Stimulated activated CD8-positive, alpha-beta memory T cell treated with anti-CD3 and anti-CD28 coated beads, Interleukin-7, amount 100 ng/mL, for 48 hours (primary cell): ENCODE measurements at places on chromosomes 1 and 21.

- no peak for DNase-seq
Observed at GRCh38 chr1:74679811-74680210, 6.2 kb upstream of the ERICH3 start.

- DNase-seq: no peak
Observed at GRCh38 chr1:55792870-55793269, 577.7 kb upstream of the USP24 start.

GRCh38 chr1:164560556-164560955, 1.6 kb downstream of the PBX1 start:
- no peak for DNase-seq

DNA sequence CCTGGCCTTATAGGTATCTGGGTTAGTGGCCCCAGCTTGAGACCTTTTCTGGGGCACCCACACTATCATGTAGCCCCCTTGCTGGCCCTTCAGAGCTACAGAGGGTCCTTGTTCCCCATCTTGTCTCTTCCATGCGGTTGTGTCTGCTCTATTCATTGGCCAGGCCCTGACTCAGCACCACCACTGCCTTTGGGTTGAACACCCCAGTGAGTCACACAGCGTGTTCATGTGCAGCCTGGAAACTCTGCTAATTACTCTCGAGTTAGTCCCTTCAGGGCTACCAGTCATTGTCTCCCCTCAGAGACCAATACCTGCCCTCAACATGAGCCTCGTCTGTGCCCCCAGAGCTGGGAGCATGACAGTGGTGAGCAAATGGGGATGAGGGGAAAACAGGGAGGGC, 28.2 kb upstream of the IKBKE start:
- no peak for DNase-seq

DNA sequence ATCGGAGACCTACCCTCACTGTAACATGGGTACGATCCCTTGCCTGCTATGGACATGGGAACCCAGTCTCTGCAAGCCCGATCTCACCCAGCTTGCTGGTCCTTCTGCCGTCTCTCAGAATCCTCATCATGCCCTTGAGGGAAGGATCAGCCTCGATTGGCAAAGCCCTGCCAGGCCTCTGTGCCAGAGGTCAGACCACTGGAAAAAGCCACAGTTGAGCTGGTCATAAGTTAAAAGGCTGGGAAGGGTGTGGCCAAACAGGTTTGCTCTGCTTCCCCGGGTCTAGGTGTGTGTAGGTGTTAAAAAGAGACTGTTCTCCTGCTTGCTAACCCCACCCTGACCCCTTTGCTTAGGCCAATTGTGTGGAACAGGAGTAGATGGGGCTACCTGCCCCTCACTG, 19.5 kb upstream of the PADI3 start:
- no peak for DNase-seq

- no peak for DNase-seq
Observed at GRCh38 chr1:34341896-34342295, 165.2 kb downstream of the C1orf94 start.

GRCh38 chr1:161940866-161941591, 82.6 kb downstream of the OLFML2B start:
- no peak for DNase-seq

- DNase-seq: no peak
Observed at GRCh38 chr1:11027316-11027715, 14.9 kb downstream of the TARDBP start.

- no peak for DNase-seq
Observed at GRCh38 chr1:201310251-201310985, 27.1 kb downstream of the PKP1 start.

- DNase-seq: no peak
Observed at GRCh38 chr1:3749512-3749911, 2.7 kb upstream of the CCDC27 start.

DNA sequence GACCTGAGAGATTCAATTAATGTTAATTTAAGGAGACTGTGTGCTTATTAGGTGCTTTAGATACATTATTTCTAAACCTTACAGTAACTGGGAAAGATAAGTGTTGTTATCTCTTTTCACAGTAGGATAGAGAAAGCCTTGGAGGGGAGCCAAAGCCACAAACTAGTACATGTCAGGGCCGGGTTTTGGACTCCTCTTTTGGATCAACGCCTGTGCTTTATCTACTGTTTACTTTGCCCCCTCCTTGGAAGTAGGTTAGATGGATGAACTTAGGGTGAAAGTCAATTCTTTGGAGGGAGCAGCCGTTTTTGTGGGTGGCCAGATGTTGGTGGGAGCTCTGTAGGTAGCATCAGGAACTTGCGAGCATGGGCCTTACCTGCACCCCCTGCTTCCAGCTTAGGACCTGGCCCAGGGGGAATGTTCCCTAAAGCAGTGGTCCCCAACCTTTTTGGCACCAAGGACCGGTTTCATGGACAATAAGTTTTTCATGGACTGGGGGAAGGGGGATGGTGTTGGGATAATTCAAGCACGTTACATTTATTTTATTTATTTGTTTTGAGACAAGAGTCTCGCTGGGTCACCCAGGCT, 1.7 kb downstream of the HHAT start:
- no peak for DNase-seq

DNA sequence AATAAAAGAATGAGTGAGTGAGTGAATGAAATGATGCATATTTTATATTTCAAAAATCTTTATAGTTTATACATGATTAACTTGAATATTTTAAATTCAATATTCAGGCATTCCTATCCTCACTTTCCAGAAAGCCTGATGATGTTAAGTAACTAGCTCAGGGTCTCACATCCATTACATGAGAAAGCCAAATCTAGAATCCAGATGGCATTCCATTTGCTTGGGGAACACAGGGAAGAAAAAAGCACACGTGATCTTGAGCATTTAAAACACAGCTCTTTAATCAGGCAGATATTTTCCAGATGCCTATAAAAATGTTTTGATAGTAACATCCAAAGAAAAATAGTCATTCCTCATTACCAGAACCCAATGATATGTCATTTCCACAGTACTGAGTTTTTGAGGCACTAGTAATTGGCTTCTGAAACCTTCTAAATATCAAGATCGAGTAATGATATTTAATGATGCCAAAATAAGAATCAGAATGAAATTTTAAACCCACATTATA, 291.9 kb downstream of the DSCAM start:
- no peak for DNase-seq

DNA sequence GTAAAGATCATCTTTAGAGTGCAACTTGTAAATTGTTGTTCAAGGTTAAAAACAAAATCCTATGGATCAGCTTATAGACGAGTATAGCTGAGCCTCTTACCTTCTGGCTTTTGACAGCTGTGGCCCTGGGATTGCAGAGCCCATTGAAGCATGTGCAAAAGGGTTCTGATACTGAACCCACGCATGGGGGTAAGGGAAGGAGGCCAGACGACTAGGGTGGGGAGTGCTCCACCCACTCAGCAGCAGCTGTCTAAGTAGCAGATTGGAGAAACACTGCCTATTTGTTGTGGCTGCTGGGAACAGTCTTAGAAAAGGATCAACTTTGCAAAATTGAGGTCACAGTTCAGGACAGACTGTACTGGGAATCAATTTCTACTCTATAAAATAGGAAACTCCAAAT, 16.1 kb downstream of the CD101 start:
- DNase-seq: no peak

DNA sequence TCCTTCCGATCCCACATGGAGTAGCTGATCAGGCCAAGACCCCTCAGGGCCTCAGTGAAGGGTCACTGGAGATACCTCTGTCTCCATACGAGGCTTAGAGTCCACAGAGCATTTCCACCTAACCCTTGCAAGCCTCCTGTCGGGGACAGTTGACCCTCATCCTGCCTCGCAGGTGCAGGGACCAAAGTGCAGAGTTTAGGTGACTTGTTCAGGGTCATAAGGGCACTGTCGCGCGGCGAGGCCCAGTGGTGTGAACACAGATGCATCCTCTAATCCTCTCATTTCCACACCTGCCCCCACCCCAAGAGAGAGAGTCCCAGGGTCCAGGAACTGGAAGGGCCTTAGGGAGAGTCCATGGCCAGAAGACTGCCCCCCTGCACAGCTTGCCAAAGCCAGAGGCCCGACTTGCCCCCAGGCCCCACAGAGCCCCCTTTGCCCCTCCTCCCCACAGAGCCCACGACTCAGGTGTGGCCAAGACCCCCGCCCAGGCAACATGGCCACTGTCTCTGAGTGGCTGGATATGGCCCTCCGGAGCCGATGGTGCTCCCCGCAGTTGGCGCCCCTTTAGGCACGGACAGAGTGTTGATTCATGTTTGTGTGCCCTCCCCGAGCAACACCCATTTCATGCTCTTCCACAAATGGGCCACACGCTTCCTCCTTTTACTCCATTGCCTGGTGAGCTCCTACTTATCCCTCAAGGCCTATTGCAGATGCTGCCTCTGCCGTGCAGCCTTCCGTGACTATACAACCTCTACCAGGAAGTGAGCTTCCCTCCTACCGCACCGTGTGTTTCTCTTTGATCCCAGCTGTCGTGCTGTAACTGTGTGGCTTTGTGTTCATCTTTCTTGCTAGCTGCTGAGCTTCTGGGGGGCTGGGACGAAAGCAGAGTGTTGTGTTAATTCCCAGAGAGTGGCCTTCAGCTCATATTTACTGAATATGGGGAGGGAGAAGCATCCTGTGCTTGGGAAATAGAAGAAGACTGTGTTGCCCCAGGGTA, 1.7 kb downstream of the TRPM2 start:
- no peak for DNase-seq

GRCh38 chr21:31505975-31506374, 153.5 kb upstream of the SOD1 start:
- no peak for DNase-seq

DNA sequence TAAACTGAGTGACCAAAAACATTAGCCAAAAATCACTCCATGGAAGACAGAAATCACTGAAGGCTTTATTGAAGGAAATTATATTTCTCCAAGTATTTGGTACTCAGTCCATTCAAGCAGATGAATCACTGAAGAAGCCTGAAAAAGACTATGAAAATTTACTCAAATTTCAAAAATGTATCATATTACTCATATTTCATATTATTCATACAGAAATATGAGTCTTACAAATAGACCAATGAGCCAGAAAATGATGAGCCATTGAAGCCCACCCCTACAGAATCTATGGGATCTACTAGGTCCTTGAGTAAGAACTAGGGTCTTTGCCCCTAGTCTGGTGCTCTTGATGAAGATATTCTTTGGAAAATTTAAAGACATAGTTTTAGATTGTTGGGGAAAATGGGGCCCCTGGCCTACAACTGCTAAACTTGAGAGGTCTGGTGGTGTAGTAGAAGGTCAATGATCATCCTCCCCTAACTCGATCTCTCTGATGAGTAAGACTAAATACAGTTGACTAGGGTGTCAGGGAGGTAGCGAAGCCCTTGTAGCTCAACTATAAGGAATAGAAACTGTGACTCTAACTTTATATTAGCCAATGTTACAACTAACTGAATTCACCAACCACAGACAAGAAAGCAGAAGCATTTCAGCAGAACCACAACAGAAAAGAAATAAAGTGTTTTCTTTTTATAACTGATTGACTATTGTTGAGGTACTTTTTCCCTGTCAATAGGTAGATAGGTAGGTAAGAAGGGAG, 81.0 kb downstream of the NOTCH2 start:
- DNase-seq: no peak

- no peak for DNase-seq
Observed at GRCh38 chr21:34953950-34954349, 95.2 kb downstream of the RUNX1 start.

GRCh38 chr21:27569091-27569490, 602.2 kb upstream of the ADAMTS5 start:
- no peak for DNase-seq

DNA sequence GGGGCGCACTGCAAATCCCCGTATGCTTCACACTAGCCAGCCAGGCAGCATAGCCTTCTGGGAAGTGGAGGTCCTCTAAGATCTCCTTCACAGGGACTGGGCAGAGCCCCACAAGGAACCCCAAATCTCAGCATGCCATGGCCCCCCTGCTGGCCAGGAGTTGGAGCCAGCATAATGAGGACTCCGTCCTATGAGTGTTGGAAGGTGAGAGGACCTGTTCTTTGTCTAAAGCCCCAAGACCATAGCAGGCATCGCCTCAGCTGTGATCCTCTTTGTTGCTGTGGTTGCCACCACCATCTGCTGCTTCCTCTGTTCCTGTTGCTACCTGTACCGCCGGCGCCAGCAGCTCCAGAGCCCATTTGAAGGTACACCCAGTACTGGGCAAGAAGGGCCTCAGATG, 1.5 kb downstream of the SHISA4 start:
- no peak for DNase-seq

DNA sequence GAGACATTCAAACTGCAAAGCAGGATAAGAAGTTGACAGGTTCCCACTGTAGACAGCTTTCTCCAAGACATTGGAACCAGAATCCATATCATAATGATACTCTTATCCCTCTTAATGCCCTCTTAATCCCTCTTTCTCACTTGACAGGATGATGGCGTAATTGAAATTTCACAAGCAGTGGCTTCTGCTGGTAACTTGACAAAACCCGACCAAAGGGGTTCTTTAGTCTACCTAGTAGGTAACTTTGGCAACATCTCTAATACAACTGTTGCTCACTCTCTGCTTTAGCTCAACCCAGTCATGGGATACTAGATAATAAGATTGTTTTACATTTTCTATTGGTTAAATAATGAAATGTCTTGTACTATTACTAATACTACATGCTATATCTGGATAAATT, 34.7 kb downstream of the S100A10 start:
- no peak for DNase-seq

- no peak for DNase-seq
Observed at GRCh38 chr1:212450331-212450881, 17.7 kb downstream of the NENF start.

DNA sequence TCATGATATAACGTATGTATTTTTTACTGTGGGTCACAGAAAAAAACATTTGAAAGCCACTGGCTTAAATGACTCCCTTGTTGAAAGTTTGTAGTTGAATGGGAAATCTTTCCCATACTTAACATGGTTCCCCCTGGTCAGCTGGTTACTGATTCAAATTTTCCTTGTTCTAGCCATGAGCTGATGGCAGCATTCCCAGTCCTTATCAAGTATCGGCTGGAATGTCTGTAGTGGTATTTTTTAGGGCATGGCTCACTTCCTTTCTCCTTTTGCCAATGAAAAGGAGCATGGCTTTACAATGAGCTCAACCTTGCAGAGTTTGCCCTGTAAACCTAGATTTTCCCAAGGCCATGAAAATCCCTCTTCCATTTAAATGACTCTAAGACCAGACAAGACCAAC, 55.7 kb downstream of the GIPC2 start:
- DNase-seq: no peak

GRCh38 chr1:224433701-224434672, 610 bp downstream of the WDR26 start:
- no peak for DNase-seq

DNA sequence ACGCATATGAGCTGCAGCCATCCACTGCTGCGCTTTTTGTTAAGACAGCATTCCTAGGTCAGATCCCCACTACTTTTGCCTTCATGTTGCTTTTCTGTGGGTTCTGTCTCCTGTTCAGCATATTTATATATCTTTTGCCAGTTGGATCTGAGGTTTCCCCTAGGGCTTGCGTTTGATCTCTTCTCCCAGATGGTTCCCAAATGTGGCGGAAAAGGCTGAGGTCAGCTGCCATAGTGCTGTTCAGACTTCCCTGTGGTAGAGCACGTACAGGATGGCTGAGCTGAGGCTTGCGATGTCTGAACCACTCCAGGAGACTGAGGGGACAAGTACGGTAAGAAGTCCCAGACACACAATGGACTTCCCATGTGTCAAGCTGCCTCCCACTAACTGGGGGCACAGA, 39.8 kb downstream of the COL6A1 start:
- DNase-seq: no peak
